Heart right ventricle (tissue), 16 donors: ENCODE measurements at places on chromosomes 6 and 20. TPM values are rescaled to one million over a fixed set of nuclear protein-coding genes. Genes with fewer than 3 reads are reported as not detected.

Gene LINC00237
- not detected for polyA plus RNA-seq

Gene SLA2
- polyA plus RNA-seq: 0.23 TPM

Gene PTCRA
- polyA plus RNA-seq: 0.09 TPM

Gene HLA-DRB1
- 28.8 TPM for polyA plus RNA-seq

Gene AVP
- polyA plus RNA-seq: not detected

Gene PPP1R11
- polyA plus RNA-seq: 75.4 TPM

Gene PACRG
- 5.3 TPM for polyA plus RNA-seq

Gene SSTR4
- not detected for polyA plus RNA-seq

Gene CTSZ
- 135 TPM for polyA plus RNA-seq

Gene PSORS1C2
- polyA plus RNA-seq: not detected

- no peak for DNase-seq
Observed at GRCh38 chr6:129212081-129212480, 329.1 kb downstream of the LAMA2 start.

DNA sequence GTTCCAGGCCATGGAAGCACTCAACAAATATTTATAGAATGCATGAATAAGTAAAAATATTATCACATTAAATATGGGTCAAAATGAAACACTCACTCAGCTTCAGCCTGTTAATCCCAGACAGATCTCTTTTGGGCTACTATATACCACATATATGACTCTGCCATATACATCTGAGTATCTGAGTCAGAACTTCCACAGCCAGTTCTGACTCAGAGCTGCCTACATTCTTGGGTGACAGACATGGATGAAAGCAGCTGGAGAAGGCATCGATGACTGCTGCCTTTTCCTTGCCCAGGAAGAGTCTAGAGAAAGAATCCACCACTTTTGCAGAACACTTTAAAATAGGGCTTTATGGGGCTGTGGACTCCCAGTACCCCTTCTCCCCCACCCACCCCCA, 11.5 kb upstream of the PDYN start:
- no peak for DNase-seq

DNA sequence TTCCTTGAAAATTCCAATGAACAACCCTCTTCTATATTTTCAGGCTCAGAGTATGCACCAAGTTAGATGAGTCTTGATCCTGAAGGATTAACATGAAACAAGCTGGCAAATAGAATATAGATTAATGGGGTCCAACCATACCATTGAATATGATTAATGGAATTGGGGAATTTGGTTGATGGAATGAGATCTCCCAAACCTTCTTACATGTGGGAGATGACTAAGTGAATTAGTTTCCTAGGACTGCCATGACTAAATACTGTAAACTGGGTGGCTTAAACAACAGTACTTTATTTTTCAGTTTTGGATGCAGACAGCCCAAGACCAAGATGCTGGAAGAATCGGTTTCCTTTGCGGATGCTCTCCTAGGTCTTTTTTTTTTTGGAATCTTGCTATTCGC, 347.0 kb downstream of the QKI start:
- no peak for DNase-seq

- DNase-seq: no peak
Observed at GRCh38 chr6:20868397-20869096, 334.3 kb downstream of the CDKAL1 start.

DNA sequence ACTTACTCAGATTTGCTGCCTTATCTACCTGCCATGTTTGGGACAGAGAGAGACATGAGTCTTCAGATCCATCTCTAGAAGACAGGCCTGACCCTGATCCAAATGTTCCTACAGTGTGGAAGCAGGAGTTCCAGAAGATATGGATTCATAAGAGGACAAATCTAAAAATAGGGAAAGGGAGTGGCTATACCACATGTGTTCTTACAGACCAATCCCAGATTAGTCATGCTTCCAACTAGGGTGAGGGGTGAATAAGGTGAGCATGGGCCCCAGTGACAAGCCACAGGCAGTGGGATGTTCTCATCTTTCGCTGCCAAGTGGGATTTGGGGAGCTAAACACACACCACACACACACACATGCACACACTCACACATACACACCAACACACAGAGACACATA, 670.7 kb upstream of the CITED2 start:
- no peak for DNase-seq

DNA sequence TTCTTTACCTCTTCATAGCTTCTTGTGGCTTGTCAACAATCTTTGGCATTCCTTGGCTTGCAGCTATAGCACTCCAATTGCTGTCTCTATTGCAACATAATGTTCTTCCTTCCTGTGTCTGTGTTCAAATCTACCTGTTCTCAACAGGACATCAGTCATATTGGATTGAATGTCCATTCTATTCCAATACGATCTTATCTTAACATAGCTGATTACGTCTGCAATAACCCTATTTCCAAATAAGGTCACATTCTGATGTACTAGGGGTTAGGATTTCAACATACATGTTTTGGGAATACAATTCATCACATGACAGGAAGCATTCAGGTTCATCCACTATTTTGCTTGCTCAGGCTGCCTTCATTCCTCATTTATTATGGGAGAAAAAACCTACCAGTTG, 684.4 kb upstream of the CITED2 start:
- no peak for DNase-seq

GRCh38 chr6:105974986-105975385, 111.2 kb upstream of the PRDM1 start:
- no peak for DNase-seq

DNA sequence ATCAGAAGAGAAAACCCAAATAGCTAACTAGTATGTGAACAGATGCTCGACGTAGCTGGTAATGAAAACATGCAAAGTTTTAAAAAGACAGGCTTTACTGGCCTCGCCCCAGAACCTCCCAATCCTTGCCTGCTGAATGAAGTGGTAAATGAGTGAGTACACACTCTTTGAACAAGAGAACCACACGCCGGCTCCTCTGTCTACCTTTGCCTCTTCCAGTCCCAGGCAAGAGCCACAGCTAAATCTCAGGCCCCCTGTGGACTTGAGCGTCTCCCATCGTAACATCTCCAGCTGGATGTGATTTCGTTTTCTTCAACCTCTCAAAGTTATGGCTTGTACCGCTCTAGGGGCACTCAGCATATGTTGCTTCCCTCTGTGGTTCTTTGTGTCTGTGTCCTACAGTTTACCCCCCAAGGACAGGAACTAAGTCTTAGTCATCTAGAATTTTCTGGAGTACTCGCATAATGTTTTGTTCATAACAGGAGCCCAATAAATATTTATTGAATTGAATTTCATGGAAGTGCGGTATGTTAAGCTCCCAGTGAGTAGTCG, 153.2 kb upstream of the TAB2 start:
- DNase-seq: no peak

DNA sequence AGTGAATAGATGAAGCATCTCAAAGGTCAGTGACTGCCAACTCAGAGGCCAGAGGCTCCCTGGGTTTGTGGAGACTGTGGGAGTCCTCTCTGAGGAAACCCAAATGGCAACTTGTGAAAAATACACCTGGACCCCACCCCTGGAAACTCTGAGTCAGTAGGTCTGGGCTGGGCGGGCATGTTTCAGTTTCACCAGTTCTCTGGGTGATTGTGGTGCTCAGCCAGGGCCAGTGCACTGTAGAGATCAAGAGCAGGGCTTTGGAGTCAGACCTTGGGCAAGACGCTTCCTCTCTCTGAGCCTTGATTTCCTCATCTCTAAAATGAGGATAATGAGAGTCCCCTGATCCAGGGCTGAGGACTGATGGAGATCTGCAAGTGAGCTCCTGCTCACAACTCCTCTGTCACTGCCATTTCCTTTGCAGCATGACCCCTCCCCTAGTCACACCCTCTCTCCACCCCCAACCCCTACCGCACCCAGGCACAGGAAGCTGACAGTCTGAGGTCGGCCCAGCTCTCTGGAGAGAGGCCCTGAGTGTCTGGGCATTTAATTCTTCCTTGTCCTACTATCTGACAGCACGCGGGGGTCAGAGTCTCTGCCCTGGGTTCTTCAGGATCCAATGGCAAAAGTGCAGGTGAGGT, 5.1 kb downstream of the DEF6 start:
- DNase-seq: peak; percentile 46

DNA sequence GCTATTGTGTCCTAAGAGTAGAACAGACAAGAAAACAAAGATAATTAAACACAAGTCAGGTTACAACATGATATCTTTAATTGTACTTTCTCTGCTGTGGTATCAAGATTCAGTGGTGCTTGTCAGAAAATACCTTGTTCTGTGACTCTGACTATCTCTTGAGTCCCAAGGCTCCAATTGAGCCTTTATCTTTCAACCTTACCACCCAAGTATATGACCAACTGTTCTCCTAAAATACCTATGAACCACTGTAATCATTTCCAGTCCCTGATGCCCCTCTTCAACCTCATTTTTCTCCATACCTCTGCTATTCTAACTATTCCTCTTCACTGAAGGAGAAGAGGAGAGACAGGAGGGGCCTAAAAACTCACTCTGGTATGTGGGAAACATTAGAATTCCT, 66.9 kb upstream of the TPD52L1 start:
- DNase-seq: no peak

GRCh38 chr6:43887340-43887858, 117.4 kb downstream of the VEGFA start:
- DNase-seq: no peak

GRCh38 chr20:57170343-57170742, 96.1 kb downstream of the BMP7 start:
- DNase-seq: no peak

GRCh38 chr6:136524339-136524935, 25.8 kb downstream of the MAP7 start:
- DNase-seq: no peak

DNA sequence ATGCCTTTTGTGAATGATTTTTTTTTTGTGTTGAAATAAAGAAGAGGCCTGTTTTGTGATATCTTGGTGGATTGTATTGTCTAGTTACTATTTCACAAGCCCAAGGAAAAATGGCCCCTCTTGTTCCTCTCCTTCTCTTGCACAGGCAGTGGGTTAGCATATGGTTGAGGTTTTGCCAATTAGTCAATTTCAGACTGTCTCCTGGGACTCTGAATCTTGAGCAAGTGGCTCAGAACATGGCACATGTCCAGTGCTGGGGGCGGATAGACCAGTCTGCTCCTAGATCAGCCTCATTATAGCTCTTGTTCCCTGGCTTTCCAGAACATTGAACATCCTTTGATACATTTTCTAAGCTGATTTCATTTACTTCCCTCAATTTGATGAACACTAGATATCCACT, 589.2 kb downstream of the PHF3 start:
- peak; percentile 20 for DNase-seq

- DNase-seq: no peak
Observed at GRCh38 chr6:71474942-71475341, 186.3 kb downstream of the OGFRL1 start.

DNA sequence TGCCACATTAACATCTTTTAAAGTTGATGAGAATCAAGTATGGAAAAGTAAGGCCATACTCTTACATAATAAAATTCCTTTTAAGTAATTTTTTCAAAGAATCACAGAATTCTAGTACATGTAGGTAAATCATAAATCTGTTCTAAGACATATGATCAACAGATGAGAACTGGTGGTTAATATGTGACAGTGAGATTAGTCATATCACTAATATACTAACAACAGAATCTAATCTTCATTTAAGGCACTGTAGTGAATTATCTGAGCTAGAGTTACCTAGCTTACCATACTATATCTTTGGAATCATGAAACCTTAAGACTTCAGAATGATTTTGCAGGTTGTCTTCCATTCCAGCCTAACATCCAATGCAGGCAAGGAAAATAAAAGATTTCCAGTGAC, 11.6 kb downstream of the PLN start:
- no peak for DNase-seq

GRCh38 chr6:100138346-100139022, 144.5 kb upstream of the MCHR2 start:
- no peak for DNase-seq

DNA sequence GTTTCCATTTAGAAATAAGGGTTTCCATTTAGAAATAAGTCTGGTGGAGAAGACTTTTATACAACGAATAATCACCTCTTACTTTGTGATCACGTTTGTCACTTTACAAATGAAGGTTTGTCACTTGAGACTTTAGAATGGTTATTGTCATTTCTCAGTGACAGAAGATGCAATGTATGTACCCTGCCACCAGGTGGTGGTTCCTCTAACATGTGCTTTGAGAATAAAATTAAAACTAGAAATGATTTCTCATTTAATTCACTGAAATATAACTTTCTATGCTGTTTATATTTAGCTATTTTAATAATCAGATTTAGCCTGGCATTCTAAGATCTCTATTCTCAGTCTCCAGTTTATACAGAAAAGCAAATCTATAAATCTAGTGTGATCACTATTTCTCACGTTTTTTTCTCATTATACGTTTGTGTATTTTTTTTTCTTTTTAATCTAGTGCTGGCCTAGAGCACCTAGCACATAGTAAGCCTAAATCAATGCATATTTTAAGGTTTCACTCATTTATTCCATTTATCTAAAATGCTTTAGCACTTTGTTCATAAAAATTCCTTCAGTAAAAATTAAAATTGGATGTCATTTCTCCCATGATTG, 57.4 kb upstream of the TFAP2D start:
- no peak for DNase-seq

GRCh38 chr6:157260735-157261410, 62.4 kb downstream of the TMEM242 start:
- no peak for DNase-seq

DNA sequence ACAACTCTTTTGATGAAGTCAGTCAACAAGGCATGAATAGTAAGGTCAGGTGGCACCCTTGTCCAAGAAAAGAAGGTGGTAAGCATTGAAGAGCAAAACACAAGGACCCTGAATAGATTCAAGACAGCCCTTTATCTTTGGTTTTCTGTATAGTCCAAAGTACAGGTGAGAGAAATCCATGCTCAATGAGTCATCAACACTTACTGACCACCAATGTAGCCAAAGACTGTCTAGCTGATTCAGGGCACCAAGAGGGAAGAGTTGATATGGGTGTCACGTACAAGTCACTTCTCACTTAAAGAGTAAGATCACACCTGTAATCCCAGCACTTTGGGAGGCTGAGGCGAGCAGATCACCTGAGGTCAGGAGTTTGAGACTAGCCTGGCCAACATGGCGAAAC, 528.3 kb downstream of the CD83 start:
- DNase-seq: no peak

DNA sequence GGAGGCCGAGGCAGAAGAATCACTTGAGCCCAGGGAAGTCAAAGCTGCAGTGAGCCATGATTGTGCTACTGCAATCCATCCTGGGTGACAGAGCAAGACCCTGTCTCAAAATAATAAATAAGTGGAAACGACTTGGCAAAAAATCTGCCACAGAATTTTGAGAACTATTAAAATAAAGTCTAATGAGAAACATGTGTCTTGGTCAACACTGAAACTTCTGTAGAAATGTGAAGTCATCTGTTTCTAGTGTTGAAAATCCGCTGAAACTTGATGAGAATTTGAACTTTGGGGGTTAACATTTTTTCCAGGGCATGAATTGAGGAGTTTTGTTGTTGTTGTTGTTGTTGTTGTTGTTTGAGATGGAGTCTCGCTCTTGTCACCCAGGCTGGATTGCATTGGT, 29.0 kb upstream of the BCLAF1 start:
- DNase-seq: no peak

GRCh38 chr20:62592506-62593177, 49.7 kb upstream of the SLCO4A1 start:
- DNase-seq: no peak
